Lung (tissue), 17 donors: ENCODE measurements at places on chromosomes 4 and X. TPM values are rescaled to one million over a fixed set of nuclear protein-coding genes. Genes with fewer than 3 reads are reported as not detected.

GRCh38 chr4:153758136-153758535 is 1.7 kb downstream of the RNF175 start:
- no peaks in the 10 kb centered on the region for H3K36me3 ChIP-seq
- no peaks in the 10 kb centered on the region for H3K27me3 ChIP-seq
- H3K4me1 ChIP-seq, result no peaks in the 10 kb centered on the region
- H3K4me3 ChIP-seq, result no peak overlapping the region
- H3K27ac ChIP-seq, result no peak overlapping the region
- DNase-seq, result no peak

- H3K4me1 ChIP-seq, result no peaks in the 10 kb centered on the region
- H3K4me3 ChIP-seq, result no peak overlapping the region
- no peaks in the 10 kb centered on the region for H3K36me3 ChIP-seq
- no peaks in the 10 kb centered on the region for H3K27me3 ChIP-seq
- no peak for DNase-seq
- H3K27ac ChIP-seq, result no peak overlapping the region
These were observed 7.0 kb upstream of the ZNF827 start for GRCh38 chr4:145945431-145946155.

NIPAL1 gene
- 4.9 TPM for total RNA-seq

DNA sequence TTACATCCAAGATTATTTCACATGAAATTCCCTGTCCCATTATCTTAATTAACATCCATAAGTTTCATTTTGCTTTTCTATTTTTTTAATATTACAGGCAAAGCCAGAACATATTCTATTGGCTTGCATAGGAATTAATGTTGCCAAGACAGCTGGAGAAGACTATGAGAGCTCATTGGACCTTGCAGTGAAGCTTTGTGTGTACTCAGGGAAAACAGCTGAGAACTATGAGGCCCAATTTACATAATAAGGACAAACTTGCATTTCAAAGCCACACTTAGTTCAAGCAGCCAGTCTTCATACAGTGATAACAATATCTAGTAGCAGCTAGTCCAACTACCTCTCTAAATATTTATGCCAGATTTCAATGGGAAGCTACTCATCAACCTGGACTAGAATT is 134.4 kb downstream of the DDX53 start:
- H3K4me3 ChIP-seq, result no peak overlapping the region
- no peaks in the 10 kb centered on the region for H3K4me1 ChIP-seq
- H3K27me3 ChIP-seq, result peaks cover 2% of the 10 kb centered on the region
- no peak overlapping the region for H3K27ac ChIP-seq
- DNase-seq, result no peak

- no peaks in the 10 kb centered on the region for H3K36me3 ChIP-seq
- no peak overlapping the region for H3K27ac ChIP-seq
- H3K4me1 ChIP-seq, result no peaks in the 10 kb centered on the region
- DNase-seq, result peak; percentile 75
These were observed 27.5 kb downstream of the PCYT1B start for GRCh38 chrX:24619647-24620046.

DNA sequence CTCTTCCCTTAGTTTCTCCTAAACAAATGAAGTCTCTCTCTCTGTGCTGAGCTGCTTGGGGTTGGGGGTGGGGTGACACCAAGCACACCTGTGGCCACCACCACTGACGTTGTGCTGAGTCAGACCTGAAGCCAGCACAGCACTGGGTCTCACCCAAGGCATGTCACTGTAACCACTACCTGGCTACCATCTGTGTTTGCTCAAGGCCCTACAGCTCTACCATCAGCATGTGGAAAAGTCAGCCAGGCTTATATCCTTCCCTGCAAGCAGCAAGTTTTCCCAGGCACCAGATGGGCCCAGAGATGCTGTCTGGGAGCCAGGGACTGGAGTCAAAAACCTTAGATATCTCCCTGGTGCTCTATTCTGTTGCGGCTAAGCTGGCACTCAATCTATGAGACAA is 6.9 kb downstream of the CXCL10 start:
- no peaks in the 10 kb centered on the region for H3K4me1 ChIP-seq
- DNase-seq, result no peak
- no peaks in the 10 kb centered on the region for H3K36me3 ChIP-seq
- H3K27me3 ChIP-seq, result no peaks in the 10 kb centered on the region

DNA sequence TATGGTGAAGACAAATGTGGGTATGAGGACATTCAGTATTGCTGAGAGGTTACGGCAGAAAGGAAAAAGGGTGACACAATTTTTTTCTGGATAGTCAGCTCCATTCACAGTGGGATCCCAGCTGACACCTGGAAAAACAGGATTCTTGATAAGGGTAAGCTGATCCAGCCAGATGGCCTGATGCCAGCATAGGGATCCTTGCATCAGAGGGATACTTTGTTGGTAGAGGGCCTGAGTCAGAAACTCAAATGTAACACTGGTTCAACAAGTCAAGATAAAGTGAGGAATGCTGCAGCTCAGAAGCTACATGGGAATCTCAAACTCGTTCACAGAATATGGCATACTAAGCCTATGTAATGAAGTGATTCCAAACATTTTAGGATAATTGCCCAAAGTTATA is 726.7 kb downstream of the C4orf33 start:
- H3K4me1 ChIP-seq, result no peaks in the 10 kb centered on the region
- H3K4me3 ChIP-seq, result no peak overlapping the region
- H3K27ac ChIP-seq, result no peak overlapping the region

DNA sequence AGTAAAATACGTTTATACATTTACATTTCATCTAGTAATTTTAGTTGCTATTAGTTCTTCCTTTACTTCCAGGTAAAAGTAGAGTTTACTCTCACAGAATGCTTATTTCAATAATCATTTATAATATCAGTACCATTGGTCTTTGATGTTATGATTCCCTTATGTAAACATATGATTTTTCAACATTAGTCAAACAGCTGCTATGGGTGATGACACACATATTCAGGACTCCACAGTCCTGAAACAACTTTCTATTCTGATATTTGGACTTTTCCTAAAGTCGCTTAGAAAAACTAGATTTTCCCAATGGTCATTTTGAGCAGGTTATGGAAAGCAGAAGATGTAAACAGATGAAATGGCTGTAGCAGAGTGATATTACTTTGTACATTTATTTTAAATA is 369.8 kb downstream of the UNC5C start:
- H3K27me3 ChIP-seq, result no peaks in the 10 kb centered on the region
- H3K36me3 ChIP-seq, result no peaks in the 10 kb centered on the region
- no peak overlapping the region for H3K27ac ChIP-seq
- no peaks in the 10 kb centered on the region for H3K4me1 ChIP-seq
- H3K4me3 ChIP-seq, result no peak overlapping the region

- no peaks in the 10 kb centered on the region for H3K4me1 ChIP-seq
- peaks cover 4% of the 10 kb centered on the region for H3K27me3 ChIP-seq
- DNase-seq, result no peak
- no peak overlapping the region for H3K4me3 ChIP-seq
These were observed 37.0 kb downstream of the NAT8L start for GRCh38 chr4:2096073-2096609.

CPLX1 gene
- 1.4 TPM for total RNA-seq

SMC1A gene
- total RNA-seq, result 27.8 TPM

KDM6A gene
- total RNA-seq, result 141 TPM

BEND2 gene
- total RNA-seq, result not detected

DNA sequence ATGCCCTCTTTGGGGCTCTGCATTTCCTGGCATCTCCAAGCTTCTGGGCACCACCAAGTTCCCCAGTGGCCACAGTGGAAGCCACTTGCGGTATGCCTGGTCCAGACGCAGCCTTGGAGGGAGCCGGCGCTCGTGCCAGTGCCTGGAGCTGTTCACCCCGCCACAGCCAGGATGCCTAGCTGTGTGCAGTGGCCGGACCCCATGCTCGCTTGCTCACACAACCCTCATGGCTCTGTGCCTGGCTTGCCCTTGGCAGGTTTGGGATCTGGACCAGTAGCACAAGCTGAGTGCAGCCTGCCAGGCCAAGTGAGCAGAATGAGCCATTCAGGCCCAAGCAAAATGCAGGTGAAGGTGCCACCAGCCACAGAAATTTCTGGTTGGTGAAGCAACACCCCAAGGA is 283.5 kb downstream of the EVC2 start:
- H3K4me1 ChIP-seq, result no peaks in the 10 kb centered on the region
- no peak overlapping the region for H3K27ac ChIP-seq
- no peaks in the 10 kb centered on the region for H3K36me3 ChIP-seq
- H3K27me3 ChIP-seq, result no peaks in the 10 kb centered on the region

GPR143 gene
- total RNA-seq, result 2.7 TPM

GPC3 gene
- total RNA-seq, result 56.0 TPM

BEX1 gene
- total RNA-seq, result 2.1 TPM

GRCh38 chrX:115462406-115462805 is 98.6 kb upstream of the PLS3 start:
- no peaks in the 10 kb centered on the region for H3K4me1 ChIP-seq
- DNase-seq, result no peak
- H3K27ac ChIP-seq, result no peak overlapping the region
- H3K4me3 ChIP-seq, result no peak overlapping the region
- H3K27me3 ChIP-seq, result no peaks in the 10 kb centered on the region
- no peaks in the 10 kb centered on the region for H3K36me3 ChIP-seq

GRCh38 chrX:139532834-139533233 is 2.3 kb downstream of the F9 start:
- DNase-seq, result no peak
- no peak overlapping the region for H3K4me3 ChIP-seq
- no peak overlapping the region for H3K27ac ChIP-seq
- H3K36me3 ChIP-seq, result no peaks in the 10 kb centered on the region

DNA sequence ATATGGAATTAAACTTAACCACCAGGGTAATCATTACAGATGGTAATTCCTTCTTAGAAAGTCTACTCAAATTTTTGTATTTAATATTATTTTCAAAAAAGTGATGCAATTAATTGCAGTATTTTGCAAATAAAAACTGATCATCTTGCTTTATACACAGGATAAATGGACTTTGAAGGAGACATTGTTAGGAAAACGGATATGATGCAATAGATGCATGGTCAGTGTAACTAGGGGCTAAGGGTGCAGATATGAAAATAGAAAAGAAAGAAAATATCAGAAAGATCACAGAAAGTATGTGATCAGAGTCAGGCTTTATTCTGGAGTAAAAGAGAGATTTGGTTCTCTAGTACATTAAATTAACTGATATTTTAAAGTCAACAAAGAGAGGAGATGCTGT is 401.7 kb downstream of the TLL1 start:
- H3K27ac ChIP-seq, result no peak overlapping the region
- no peaks in the 10 kb centered on the region for H3K27me3 ChIP-seq
- no peak for DNase-seq
- H3K4me1 ChIP-seq, result no peaks in the 10 kb centered on the region
- no peaks in the 10 kb centered on the region for H3K36me3 ChIP-seq

RAB39B gene
- total RNA-seq, result 0.63 TPM

DNA sequence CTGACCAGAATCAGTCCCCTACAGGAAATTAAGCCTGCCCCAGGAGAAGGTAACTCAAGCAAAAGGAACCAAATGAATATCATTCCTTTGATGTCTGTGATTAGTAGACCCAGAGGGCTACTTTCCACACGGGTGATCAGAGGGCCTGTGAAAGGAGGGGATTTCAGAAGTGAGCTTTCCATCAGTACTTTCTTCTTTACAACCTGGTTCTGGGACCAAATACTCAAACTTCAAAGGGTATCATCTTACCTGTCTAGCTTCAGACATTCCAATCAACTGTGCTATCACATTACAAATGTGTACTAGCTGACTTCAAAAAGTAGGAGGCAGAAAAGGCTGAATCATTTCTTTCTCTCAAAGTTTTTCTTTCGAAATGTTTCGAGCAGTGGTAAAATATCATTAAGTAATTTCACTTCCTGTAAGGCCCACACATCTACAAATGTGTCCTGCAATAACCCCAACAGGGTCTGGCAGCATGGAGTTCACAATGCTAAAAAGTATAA is 23.9 kb downstream of the ACSL4 start:
- peak; percentile 53 for DNase-seq
- H3K27me3 ChIP-seq, result peaks cover 8% of the 10 kb centered on the region
- no peak overlapping the region for H3K4me3 ChIP-seq
- H3K27ac ChIP-seq, result no peak overlapping the region

IBSP gene
- total RNA-seq, result 0.12 TPM

DNA sequence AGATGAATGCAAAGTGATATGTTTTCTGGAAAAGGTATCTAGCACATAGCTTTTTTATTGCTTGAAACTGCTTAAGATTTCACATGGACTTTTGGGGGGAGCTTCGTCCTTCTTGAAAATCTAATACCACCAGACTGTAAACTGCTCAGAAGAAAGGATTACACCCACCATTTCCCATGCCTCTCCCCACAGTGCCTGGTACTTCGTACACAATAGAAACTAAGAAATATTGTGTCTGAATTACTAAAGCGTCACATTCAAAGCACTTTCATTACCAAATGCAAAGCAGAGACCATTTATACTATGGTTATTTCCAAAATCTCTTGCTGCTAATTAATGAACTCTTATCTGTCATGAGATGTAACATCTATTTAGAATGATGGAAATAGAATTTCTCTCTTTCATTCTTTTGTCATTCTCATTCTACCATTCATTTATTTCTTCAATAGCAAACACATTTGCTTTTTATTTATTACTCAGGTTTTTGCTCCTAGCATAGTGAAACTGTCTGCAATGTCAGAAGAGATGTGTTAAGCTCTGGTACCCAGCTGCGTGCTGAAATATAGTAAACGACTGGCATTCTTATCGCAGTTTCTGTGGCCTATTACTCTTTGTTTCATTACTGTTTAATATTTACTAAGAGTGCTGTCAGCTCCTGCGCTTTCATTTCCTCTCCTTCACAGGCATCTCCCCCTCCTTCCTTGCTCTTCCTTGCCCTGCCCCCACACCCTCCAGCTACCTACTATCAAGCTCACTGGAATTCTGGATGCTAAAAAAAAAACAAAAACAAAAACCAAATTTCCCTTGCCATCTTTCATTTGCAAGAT is 51.4 kb upstream of the RAPGEF2 start:
- no peaks in the 10 kb centered on the region for H3K4me1 ChIP-seq
- no peaks in the 10 kb centered on the region for H3K27me3 ChIP-seq
- H3K27ac ChIP-seq, result no peak overlapping the region
- DNase-seq, result peak; percentile 18
- no peak overlapping the region for H3K4me3 ChIP-seq

GRCh38 chrX:44747969-44748368 is 95.9 kb upstream of the DUSP21 start:
- H3K36me3 ChIP-seq, result no peaks in the 10 kb centered on the region
- no peak overlapping the region for H3K4me3 ChIP-seq
- no peaks in the 10 kb centered on the region for H3K27me3 ChIP-seq

DNA sequence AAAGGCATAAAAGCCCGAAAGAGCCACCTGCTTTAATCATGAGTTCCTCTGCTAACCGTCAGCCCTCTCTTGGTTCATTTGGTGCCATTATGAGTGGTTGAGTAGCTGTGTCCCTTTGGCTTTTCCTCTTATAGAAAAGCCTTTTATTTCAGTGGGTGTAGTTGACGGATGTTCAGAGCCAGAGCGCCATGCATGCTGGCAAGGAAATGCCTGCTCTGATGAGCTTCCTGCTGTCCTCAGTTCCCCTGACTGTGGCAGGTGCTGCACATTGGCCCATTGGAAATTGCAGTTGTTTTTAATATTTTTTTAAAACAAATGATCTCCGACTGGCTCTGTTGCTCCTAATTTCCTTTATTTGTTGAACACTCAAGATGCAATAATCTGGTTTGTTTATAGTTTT is 77.3 kb upstream of the LIMCH1 start:
- H3K27me3 ChIP-seq, result no peaks in the 10 kb centered on the region
- H3K27ac ChIP-seq, result no peak overlapping the region
- H3K4me3 ChIP-seq, result no peak overlapping the region

TDO2 gene
- total RNA-seq, result 27.4 TPM
